ENCODE measurements at places on chromosomes 1 and 21.
A peak's percentile ranks its signal among the peaks of the same experiment; 100 is the strongest.

- DNase-seq = no peak
Observed at GRCh38 chr21:33059380-33059841, 10.5 kb upstream of the OLIG1 start.

- no peak for DNase-seq
Observed at GRCh38 chr1:46612937-46613660, 3.5 kb downstream of the MOB3C start.

DNA sequence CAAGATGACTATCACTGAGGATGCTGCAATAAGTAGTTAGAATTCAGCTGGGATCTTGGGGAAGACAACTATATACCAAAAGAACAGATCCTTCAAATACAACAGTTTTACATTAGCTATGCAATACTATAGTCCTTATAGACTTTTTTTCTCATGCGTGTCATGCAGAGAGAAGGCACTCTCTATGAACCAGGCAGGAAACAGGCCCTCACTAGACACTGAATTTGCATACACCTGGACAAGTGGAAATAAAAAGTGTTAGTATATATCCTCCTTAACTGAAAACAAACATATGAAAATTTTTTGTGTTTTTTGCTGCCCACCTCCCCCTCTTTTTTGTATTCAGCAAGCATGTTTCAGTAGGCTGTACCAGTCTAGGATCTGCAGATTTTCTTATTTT is 29.9 kb downstream of the TMCO1 start:
- no peak for DNase-seq

DNA sequence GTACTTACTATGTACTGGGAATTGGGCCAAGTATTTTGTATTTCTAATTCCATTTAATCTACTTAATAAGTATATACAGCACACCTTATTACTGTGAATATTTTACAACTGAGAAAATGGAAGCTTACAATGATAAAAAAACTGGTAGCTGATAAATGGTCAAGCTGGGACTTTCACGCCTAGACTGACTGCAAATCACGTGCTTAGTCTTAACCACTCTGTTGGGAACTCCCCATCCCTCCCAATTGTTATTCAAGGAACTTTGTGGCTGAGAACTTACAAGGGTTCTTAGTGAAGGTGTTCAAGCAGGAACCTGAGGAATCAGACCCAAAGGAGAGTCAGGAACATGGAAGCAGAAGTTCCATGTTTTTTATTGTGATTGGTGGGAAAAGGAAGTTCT is 26.9 kb downstream of the CD84 start:
- DNase-seq = no peak

GRCh38 chr1:40799351-40799867 is 15.8 kb downstream of the KCNQ4 start:
- DNase-seq = no peak

- no peak for DNase-seq
Observed at GRCh38 chr1:4962836-4963235, 308.4 kb downstream of the AJAP1 start.

- no peak for DNase-seq
Observed at GRCh38 chr21:27419153-27419552, 452.3 kb upstream of the ADAMTS5 start.

GRCh38 chr1:94143809-94144176 is 22.8 kb upstream of the ABCA4 start:
- peak; percentile 4 for DNase-seq

GRCh38 chr1:10777749-10778574 is 18.5 kb downstream of the CASZ1 start:
- no peak for DNase-seq

DNA sequence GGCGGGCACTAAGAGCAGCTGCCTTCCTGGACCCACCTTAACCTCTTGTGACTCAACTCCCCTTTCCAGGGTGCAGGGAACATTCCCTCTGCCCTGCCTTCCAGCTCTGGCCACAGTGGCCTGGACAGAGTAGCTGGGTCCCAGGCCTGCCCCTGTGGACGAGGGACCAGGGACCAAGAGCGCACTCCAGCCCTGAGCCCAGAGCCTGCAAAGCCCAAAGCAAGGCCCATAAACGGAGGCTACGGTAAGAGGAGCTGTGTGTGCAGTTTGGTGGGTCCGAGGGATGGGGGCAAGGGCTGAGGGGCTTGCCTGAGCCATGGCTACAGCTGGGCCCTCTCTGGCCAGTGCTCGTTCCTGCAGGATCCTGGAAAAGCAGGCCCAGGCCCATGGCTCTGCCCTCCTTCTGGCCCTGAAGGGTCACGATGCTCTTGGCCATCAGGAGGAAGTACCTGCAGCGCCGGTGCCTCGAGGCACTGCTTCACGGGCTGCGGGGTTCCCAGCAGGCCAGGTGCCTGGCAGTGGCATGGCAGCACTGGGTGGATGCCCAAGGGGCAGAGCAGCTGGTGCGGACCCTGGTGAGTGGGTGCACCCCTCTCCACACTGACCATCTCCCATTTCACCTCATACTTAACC is 17.8 kb downstream of the MTHFR start:
- no peak for DNase-seq

GRCh38 chr1:28737307-28738132 is 780 bp downstream of the YTHDF2 start:
- peak; percentile 78 for DNase-seq

GRCh38 chr1:201361652-201362504 is 15.6 kb downstream of the TNNT2 start:
- peak; percentile 62 for DNase-seq
